ENCODE measurements at places on chromosomes 2 and 18. TPM values are rescaled to one million over a fixed set of nuclear protein-coding genes. Genes with fewer than 3 reads are reported as not detected.

- no peak for DNase-seq
- H3K27ac ChIP-seq, result no peak overlapping the region
- no peaks in the 10 kb centered on the region for H3K27me3 ChIP-seq
- no peaks in the 10 kb centered on the region for H3K36me3 ChIP-seq
Observed at GRCh38 chr18:8960740-8961657, 141.5 kb upstream of the NDUFV2 start.

GRCh38 chr2:71555798-71556454 lies 102.6 kb downstream of the DYSF start:
- H3K4me1 ChIP-seq, result no peaks in the 10 kb centered on the region
- no peaks in the 10 kb centered on the region for H3K27me3 ChIP-seq
- H3K4me3 ChIP-seq, result no peak overlapping the region
- no peak for DNase-seq
- peaks cover 85% of the 10 kb centered on the region for H3K36me3 ChIP-seq

Gene TRIM43
- not detected for total RNA-seq

- H3K36me3 ChIP-seq, result no peaks in the 10 kb centered on the region
- DNase-seq, result no peak
- no peak overlapping the region for H3K4me3 ChIP-seq
- H3K4me1 ChIP-seq, result no peaks in the 10 kb centered on the region
- no peaks in the 10 kb centered on the region for H3K27me3 ChIP-seq
Observed at GRCh38 chr18:39685303-39685902, 2119.8 kb upstream of the CELF4 start.

Gene PHOSPHO2
- 7.2 TPM for total RNA-seq

Gene TMEM17
- 3.8 TPM for total RNA-seq

- H3K27me3 ChIP-seq, result no peaks in the 10 kb centered on the region
- no peak overlapping the region for H3K4me3 ChIP-seq
- H3K36me3 ChIP-seq, result peaks cover 10% of the 10 kb centered on the region
Observed at GRCh38 chr2:159427048-159427447, 140.5 kb upstream of the WDSUB1 start.

DNA sequence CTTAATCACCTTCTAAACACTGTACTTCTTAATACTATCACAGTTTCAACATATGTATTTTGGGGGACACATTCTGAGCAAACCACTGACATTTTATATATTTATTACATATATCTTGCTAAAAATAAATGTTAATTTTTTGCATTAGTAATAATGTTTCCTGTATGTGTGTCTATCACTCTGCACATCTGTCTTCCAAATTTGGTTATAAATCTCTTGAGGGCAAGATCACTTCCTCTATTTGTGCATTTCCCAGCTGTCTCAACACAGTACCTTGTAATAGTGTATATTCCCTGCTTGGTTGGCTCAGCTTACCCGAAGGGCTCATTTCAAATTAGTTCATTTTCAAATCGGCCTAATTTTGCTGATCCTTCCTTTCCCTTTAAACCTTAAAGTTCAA lies 617.1 kb upstream of the GYPC start:
- no peaks in the 10 kb centered on the region for H3K27me3 ChIP-seq
- no peak overlapping the region for H3K4me3 ChIP-seq

DNA sequence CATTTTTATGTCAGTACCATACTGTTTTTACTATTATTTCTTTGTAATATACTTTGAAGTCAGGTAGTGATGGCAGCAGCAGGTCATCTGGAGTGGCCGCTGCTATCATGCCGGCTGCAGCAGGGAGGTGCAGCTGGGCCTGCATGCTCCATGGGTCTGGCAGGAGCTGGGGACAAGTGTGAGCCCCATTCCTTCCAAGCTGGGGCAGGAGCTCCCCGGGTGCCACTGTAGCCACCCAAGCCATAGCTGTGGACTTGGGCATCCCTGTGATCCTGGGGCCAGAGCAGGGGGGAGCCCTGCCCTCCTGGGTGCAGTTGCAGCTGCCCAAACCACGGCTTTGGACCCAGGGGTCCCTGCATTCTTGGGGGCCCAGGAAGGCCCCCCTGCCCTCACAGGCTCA lies 59.2 kb downstream of the CSRNP3 start:
- H3K4me3 ChIP-seq, result no peak overlapping the region
- no peak for DNase-seq
- no peaks in the 10 kb centered on the region for H3K27me3 ChIP-seq
- no peaks in the 10 kb centered on the region for H3K36me3 ChIP-seq
- H3K27ac ChIP-seq, result no peak overlapping the region

- no peak overlapping the region for H3K4me3 ChIP-seq
- no peaks in the 10 kb centered on the region for H3K27me3 ChIP-seq
- no peak for DNase-seq
- H3K4me1 ChIP-seq, result no peaks in the 10 kb centered on the region
- no peak overlapping the region for H3K27ac ChIP-seq
Observed at GRCh38 chr2:68556381-68556780, 87.0 kb upstream of the PROKR1 start.

DNA sequence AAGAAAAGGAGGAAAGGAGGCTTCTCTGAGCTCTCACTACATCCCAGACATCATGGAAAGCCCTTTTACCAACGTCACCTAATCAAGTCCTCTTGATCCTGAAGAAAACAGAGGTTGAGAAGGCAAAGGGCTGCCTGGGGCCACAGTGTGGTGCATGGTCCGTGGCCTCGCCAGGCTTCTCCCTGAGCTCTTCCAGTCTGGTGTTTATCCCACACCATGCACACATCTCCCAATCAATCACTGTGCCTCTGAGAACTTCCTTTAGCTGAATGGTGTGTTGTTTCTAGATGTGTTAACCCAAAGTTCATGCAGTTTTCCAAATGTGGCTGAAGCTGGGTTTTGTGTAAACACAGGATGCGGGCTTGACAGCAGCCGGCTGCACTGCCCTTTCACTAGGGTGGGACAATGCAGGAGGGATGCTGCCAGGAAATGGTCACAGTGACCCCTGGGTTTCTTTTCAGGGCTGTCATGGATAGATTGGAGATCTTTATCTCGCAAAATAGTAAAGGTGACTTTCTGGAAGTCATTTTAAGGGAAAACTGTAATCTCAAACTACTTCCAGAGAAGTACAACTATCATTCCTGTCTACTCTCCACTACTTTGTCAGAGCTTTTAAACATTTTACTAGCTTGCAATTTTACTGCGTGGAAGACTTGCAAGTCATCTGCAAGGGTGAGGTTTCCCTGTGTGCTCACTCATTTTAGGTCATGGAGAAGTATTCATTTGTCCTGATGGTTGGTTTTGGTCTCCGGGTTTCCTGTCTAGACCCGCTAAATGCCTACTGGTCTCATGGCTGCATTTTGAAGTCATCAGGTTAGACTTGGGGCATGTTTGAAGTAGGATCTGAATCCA lies 54.6 kb downstream of the IL1R2 start:
- no peaks in the 10 kb centered on the region for H3K36me3 ChIP-seq
- H3K4me1 ChIP-seq, result peaks cover 54% of the 10 kb centered on the region
- H3K4me3 ChIP-seq, result no peak overlapping the region
- DNase-seq, result no peak
- peak overlapping the region; percentile 44 for H3K27ac ChIP-seq

DNA sequence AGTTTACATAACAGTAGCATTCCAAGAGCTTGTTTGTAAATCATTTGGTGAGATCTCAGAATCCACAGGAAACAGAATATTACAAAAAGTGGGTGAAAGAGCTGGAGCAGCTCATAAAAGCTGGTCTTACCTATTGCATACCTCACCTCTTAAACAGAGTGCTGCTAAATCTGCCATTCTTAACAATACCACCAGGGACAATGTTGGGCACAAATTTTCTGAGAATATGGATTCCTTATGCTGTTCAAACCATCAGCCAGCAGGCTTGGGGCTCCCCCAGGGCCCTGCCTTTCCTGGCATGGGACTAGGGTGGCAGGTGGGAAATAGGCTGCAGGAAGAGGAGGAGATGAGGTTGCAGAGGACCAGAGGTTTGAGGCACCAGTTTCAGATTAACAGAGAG lies 55.6 kb downstream of the TGFA start:
- H3K27me3 ChIP-seq, result no peaks in the 10 kb centered on the region
- H3K27ac ChIP-seq, result no peak overlapping the region
- H3K4me1 ChIP-seq, result no peaks in the 10 kb centered on the region
- H3K36me3 ChIP-seq, result no peaks in the 10 kb centered on the region
- no peak for DNase-seq

DNA sequence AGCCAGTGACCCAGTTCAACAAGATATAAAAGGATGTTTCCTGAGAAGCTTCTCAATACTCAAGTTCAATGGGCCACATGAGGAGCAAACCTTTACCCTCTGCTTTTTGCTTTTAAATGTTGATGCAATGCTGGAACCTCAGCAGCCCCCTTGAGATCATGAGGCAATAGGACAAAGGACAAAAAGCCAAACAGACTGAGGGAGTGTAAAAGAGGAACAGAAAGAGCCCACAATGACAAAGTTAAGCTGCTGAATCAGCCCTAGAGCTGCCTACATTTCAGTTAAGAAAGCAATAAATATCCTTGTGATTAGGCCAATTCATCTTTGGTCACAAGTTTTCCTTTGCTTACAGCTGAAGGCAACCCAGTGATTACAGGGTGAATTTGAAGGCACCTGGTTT lies 76.9 kb downstream of the MRO start:
- H3K4me1 ChIP-seq, result no peaks in the 10 kb centered on the region
- no peaks in the 10 kb centered on the region for H3K27me3 ChIP-seq
- H3K36me3 ChIP-seq, result no peaks in the 10 kb centered on the region
- DNase-seq, result no peak

GRCh38 chr2:53631313-53632125 lies 136.1 kb upstream of the CHAC2 start:
- H3K27me3 ChIP-seq, result no peaks in the 10 kb centered on the region
- DNase-seq, result peak; percentile 39
- no peaks in the 10 kb centered on the region for H3K4me1 ChIP-seq
- H3K27ac ChIP-seq, result no peak overlapping the region
- H3K4me3 ChIP-seq, result no peak overlapping the region

Gene ADAM17
- total RNA-seq, result 14.6 TPM

Gene FAM228B
- 41.4 TPM for total RNA-seq

Gene ALPG
- not detected for total RNA-seq

Gene C1GALT1C1L
- total RNA-seq, result 0.66 TPM

Gene DSG4
- not detected for total RNA-seq

Measured in esophagus muscularis mucosa (tissue), 4 donors.